ENCODE measurements at places on chromosomes 6 and 20.

- DNase-seq, result no peak
Measured at GRCh38 chr20:34283844-34284243, 19.3 kb downstream of the AHCY start.

GRCh38 chr6:100229512-100229911 lies 235.2 kb downstream of the SIM1 start:
- no peak for DNase-seq

DNA sequence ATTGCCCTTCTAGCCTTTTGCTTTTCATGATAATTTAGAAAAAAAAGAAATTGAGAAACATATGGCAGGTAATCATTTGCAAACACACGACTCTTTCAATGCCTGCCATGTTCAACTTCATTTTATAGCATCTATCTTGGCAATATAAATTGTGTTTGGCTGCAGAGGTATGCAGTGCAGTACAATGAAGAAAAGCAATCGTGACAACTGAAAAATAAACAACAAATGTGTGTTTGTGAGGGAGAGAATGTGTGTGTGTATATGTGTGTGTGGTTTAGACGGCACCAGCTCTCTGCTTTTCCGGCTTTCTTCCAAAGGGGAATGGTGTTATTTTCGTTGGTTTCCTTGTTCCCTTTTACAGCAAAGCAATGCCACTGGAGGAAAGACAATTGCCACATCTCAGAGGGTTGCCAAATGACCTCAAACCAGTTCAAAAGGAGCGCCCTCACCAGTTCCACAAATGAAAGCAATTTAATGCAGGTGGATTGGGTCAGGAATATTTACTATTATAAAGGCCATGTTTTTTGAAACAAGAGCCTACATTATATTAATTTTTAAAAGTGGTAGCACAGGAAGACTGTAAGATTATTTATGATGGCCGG lies 587.2 kb downstream of the PRKN start:
- DNase-seq, result no peak

DNA sequence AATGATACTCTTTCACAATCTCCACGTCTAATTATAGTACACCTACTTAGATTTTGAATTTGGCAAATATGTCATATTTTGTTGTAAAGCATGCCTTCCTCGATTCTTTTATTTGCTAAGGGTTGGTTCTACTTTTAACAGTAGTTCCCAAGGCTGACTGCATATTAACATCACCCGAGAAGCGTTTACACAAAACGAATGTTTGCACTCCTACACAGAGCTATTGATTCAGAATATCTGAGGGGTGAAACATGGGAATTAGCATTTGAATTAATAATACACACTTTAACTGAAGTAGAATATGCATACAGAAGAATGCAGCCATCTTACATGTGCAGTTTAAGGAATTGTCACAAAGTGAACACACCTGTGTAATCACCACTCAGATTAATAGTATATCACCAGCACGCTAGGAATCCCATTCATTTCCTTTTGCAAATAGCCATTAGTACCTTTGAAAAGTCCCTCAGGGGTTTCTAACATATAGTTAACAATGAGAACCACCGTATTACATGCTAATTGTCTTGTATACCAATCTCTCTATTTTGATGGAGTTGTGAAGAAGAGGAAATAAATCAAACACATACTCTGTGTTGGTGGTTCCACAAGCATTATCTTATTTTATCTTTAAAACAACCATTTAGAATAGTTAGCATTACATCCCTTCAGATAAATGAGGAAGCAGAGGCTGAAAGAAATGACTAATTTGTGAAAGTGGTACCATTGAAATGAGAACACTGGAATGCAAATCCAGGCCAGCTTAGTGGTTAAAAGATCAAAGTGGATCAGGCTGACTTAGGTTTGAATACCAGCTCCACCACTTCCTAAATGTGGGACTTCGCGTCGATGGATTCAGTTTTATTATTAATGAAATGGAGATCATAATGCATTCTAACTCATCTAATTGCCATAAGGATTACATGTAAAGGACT lies 317.6 kb downstream of the HDGFL1 start:
- no peak for DNase-seq

GRCh38 chr6:139592011-139592410 lies 217.6 kb upstream of the CITED2 start:
- DNase-seq, result no peak

DNA sequence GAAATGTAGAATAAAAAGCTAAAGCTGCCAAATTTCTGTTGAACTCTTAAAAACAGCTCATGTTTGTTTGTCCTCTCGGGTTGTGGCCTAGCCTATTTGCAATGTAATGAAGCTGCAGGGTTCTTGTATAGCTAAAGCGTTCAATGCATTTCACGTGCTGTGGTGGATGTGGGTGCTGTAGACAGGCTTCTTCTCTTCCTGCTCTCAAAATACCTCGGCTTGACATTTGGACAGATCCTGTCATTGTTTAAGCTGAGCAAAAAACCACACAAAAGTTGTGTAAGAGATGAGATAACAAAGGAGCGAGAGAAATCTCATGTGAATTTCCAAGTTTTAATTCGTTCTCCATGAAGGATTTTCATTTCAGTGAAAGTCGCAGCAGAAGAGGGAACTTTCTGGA lies 196.3 kb upstream of the UST start:
- no peak for DNase-seq

GRCh38 chr6:7050872-7051779 lies 56.6 kb upstream of the RREB1 start:
- DNase-seq, result no peak

- no peak for DNase-seq
Measured at GRCh38 chr6:149247385-149247763, 70.1 kb upstream of the TAB2 start.

DNA sequence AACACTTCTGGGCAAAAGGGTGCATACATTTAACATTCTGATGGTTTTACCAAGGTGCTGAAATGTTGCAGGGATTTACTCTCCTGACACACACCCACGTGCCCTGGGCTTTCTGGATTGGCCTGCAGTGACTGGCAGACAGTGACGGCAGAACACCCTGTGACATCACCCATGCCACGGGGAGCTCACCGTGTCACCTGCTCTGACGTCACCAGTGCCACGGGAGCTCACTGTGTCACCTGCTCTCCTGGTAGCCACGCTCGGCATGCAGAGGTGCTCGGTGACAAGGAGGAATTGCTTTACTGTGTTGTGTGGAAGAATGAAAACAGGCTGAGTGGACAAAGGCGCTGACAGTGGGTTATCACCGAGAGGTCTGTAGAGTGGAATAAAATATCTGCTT lies 99.3 kb downstream of the RAMACL start:
- DNase-seq, result no peak

DNA sequence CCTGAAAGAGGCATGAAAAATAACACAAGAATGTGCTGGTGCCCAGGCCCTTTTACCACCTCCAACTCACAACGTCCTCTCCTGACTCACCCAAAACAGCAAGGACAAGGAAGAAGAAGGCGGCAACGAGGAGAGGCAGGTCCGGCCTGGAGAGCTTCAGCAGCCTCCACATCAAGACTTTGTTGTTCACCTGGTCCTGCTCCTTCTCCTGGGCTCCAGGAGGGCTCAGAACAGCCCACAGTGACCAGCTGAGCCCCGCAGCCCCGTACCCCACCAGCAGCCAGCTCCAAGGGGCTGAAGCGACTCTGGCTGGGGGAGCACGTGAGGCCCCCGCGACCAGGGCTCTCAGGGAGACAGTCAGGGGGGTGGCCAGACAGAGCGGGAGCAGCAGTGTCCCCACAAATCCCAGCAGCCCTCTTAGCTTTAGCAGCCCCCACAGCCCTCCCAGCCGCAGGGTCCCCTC lies 857 bp downstream of the TAP2 start:
- DNase-seq, result no peak

DNA sequence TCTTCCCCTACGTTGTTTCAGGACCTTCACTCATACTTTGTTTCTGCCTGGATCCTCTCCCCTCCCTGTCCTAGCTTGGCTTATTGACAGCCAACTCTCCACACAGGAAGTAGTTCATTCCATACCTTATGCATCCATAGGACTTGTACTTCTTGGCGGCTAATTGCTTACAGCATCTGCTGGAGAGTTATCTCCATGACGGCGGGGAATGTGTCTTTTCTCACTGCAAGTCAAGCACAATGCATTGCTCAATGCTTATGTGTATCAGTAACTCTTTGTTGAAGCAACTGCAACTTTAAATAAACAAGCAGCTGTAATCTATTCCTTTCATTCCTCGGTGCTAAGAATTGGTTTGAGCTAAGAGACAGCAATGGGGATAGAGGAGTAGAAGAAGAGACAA lies 551.3 kb upstream of the EPHA7 start:
- DNase-seq, result no peak
